ENCODE measurements at places on chromosomes 12 and 14.
A peak's percentile ranks its signal among the peaks of the same experiment; 100 is the strongest.

DNA sequence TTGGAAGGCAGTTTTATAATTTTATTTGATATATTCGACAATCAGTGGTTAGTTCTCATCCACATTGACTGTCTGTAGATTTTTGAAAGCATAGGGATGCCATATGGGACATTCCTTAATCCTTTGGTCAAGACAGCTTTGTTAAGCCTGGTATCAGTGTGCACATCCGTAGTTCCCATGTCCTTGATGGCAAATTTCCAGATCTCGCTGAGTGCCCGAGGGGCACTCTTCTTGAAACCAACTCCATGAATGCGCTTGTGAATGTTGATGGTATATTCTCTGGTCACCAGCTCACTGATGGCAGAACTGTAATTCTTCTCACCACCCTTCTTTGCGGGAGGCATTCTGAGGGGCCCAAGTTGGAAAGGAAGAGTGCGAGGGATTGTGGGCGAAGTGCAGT is 6.1 kb upstream of the DENND5B start:
- no peak for DNase-seq

DNA sequence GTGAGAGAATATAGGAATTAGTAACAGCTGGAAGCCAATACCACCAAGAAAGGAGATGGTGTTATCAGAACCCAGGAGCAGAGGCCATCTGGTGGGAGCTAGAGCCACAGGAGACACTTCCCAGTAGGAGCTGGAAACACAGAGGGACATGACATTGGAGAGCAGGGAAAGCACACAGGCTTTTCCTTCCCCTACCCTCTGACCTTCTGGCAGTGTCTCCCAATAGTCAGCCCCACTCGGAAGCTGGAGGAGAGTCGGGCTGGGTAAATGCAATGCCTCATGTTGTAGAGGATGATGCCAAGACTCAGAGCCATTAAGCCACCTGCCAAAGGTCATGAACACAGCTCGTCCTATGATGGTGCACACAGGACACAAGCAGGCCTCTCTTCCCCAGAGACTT is 538.5 kb downstream of the BCL11B start:
- DNase-seq = no peak

DNA sequence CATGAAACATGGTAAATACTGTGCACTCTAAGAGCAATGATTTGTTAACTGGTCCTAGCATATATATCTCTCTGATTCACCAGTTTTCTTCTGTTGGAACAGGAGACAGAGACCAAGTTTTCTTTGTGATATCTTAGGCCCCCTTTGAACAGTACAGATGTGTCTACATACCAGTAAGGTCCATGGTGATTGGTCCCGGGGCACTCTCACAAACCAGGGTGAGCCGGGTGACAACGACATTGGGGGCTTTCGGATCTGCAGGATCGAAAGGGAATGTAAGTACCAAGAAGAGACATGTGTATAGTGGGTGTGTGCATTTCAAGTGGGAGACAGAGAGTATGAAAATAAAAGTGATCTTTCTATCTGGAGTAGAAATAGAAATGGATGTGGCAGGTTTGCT is 11.3 kb upstream of the ERP27 start:
- no peak for DNase-seq

DNA sequence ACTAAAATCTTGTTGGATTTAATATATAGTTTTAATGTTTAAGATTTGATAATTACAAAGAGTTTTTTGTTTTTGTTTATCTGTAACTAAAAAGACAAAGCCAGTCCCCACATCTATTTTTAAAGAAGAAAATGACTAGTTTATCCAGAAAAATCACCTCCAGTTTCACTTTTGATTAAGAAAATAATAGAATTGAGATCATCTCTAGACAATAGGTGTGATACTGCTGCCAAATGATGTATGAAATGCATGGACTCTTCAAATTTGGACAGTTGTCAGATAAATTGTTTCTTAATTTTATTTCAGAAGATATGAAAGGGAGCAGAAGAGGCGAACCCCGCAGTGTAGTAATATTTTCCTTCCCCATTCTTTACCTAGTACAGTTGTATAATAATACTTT is 20.0 kb downstream of the PCNX4 start:
- no peak for DNase-seq

- DNase-seq = peak; percentile 43
Observed at GRCh38 chr14:78848234-78848820, 678.2 kb downstream of the NRXN3 start.

DNA sequence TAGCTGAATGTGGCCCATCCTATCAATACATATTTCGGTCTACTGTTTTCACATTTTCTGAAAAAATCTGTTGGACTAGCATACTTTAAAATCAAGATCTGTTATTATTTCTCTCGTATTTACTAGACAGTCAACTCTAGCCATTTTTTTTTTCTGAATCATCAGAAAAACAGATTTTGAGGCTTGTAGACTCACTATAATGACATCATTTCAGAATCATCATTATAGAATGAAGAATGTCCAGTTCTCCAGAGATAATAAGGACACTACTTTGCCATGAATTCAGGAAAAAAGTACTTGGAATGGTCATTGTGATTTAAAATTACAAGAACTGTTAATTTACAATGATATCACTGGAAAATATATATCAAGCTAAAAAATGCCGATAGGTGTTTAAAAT is 589.8 kb downstream of the KCNH5 start:
- no peak for DNase-seq

DNA sequence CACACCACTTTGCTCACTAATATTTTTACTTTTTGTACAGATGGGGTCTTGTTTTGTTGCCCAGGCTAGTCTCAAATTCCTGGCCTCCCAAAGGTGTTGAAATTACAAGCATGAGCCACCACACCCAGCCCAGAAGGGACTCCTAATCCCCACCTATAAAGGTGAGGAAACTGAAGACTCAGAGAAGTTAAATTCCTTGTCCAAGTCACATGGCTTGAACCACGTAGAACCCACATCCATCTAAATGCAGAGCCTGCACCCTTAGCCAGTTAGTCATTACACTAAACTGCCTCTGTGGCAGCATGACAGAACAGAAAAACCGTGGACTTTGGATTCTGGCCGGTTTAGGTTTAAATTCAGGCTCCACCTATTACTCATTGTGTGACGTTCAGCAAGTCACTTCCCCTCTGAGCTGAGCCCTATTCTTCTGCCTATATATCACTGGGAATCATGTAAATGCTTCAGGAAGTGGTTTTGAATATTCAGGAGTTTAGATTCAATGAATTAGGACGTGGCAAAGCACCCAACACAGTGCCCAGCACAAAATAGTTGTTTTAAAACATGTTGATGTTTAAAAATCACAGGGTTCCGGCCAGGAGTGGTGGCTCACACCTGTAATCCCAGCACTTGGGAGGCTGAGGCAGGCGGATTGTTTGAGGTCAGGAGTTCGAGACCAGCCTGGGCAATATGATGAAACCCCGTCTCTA is 3.0 kb upstream of the CORO1C start:
- no peak for DNase-seq
